ENCODE measurements at places on chromosomes 11 and 22.

GRCh38 chr11:125055107-125055715 lies 7.9 kb upstream of the SLC37A2 start:
- DNase-seq = peak; percentile 44

DNA sequence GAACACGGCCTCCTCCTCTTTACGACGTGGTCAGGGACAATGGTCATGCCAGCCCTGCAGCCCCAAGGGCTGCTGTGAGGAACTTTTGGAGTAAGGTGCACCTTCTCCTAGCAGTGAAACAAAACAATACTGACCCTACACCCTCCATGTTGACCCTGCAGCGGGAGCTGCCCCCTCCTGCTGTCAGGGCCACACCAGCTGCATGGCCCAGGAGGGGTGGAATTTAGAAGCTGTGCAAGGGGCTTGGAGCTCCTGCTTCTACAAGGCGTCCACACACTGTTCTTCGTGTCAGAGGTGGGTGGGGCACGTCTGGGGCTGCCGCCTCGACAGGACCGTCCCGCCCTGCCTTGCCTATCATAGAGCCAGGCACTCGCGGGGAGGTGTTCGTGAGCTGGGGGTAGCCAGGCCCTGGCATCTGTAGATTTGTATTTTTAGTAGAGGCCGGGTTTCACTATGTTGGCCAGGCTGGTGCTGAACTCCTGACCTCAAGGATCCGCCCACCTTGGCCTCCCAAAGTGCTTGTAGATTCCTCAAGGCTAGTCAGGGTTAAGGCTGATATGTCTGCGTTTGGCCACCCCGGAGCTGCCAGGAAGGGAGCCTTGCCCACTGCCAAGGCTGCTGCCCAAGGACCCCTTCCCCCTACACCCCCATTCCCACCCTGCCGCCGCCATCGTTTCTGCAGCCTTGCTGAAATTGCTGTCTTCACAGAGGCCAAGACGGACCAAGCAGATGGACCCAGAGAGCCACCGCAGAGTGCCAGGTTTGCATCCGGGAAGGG lies 15.9 kb downstream of the INCENP start:
- DNase-seq = no peak

GRCh38 chr11:115674176-115674936 lies 170.1 kb upstream of the CADM1 start:
- no peak for DNase-seq

DNA sequence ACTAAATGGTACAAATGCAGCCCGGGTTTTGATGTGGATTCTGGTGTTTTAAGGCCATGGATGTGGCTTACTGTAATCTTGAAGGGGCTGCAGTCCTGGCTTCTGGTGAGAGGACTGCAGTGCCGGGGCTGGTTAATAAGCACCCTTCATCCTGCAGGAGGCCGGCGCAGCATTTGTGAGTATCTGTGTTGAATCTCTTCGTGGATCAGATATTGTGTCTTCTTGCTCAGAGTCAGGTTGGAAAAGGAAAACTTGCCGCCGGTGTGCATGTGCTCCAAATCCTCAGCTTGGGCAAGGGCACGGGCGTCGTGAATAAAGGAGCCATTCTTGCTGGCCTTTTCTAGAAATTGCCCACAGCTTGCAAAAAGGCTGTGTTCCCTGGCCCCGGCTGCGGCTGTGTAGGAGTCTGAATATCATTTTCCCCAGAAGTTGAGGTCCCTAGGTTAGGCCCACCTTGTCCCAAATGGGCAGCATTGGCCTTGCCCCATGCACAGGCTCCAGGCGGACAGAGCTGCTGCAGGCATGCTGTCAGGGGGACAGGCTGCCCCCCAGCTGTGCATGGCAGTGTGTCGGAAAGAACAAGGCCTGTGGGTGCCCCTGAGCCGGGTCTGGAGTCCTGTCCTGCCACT lies 28.9 kb upstream of the PARVB start:
- no peak for DNase-seq

- no peak for DNase-seq
Measured at GRCh38 chr11:62724171-62724570, 3.1 kb downstream of the HNRNPUL2 start.

DNA sequence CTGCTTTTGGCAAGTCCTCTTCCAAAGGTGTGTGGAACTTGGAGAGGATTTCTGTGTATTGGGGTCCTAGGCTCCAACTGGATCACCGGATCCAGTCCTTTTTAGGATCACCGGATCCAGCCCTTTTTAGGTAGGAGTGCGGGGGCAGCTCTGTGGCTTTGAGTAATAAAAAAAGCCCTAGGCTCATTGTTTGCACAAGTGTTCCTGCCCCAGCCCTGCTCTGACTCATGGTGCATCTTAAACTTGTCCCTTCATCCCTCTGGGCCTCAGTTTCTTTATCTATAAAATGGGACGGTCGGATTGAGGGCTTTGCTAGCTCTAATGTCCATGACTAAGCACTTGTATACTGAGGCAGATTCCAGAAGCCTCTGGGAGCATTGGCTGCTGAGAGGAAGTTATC lies 22.7 kb upstream of the CD44 start:
- DNase-seq = peak; percentile 77

DNA sequence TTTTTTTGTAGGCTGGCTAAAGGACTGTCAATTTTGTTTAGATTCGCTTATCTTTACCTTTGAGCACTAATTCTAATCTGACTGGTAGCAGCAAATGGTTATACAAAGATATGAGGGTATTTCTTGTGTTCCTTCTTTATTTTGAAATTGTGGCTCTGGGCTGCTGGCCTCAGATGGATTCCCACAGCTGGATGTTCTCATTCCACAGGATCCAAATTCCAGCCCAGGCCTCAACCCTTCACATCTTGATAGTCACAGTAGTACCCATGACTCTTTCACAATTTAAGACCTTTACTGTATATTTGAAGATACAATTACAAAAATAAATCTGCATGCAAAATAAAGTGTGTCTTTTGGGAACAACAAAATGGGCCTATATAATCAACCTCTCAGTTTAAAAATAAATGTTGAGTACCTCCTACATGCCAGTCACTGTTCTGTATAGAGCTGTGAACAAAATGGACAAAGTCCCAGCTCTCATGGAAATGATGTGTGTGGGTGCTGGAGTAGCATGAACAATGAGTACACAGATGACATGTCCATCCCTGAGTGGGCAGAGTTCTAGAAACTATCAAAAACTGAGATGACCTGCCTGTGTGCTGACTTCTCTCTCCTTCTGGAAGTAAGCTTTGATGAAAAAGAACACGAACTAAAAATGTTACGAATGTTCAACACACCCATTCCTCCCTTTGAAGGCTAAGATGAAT lies 51.7 kb upstream of the FBXO3 start:
- no peak for DNase-seq

Measured in mammary epithelial cell (primary cell).